ENCODE measurements at places on chromosomes 3 and 15.

DNA sequence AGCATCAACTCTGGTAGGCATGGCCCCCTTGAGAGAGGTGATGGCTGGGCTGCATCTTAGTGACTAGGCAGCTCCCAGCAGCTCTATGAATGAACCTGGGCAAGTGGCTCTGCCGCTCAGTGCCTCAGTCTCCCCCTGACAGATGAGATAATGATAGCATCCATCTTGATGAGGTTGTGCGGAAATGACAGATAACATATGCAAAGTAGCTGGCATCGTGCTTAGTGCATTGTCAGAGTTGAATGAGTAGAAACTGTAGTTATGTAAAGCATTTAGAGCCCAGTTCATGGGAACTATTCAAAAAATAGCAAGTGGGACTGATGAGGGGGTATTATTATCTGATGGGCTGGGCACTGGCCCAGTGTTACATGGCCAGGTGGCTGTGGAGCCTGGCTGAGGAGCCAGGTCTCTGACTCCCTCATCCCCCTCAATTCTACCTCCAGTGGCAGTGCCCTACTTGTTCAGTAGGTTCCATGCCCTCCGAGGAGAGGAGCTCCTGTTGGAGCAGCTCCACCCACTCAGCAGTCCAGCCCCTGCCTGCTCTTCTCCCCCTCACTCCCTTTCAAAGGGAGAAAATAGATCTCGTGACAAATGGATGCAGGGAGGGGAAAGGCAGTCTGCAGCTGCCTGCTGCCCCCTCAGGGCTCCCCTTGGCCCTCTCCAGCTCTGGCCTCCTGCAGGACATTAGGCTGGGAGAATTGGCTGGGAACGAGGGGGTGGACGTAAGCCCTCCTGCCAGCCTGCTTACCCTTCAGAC, 6.6 kb downstream of the PRKCD start:
- no peak for DNase-seq

DNA sequence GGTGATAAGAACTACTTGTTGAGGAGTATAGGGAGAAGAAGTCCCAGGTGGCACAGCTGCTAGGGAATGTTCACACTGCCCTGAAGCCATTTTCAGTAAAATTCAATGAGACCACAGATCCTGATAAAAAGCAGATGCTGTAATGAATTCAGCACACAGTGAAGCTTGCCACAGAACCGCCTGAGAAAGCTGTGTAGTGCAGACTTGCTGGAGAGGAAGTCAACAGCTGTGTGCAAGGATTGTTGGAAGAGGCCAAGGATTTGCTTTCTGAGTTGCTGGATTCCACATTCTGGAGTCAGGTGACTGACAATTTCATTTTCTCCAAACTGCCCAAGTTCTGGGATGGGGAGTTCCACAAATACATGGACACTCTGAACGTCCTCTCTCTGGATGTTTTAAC, 70.9 kb downstream of the ANP32A start:
- no peak for DNase-seq

DNA sequence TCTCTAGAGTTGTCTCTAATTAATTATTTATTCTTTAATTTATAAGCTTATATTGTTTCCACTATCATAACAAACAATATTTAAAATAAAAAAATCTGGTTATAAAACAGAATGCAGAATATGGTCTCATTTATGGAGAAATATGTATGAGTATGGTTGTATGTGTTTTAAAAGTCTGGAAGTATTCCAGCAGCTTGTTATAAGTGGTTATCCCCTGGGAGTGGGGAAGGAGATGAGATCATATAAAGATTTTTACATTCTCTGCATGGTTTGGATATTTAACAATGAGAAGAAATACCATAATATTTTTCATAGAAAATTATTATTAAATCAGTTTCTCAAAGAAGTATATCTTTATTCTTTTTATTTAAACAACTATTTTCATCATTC, 135.4 kb upstream of the MB21D2 start:
- no peak for DNase-seq

- DNase-seq = no peak
Measured at GRCh38 chr3:105349684-105350387, 16.9 kb upstream of the ALCAM start.

- no peak for DNase-seq
Measured at GRCh38 chr15:33912326-33912725, 56.0 kb upstream of the CHRM5 start.

- DNase-seq = no peak
Measured at GRCh38 chr15:100595964-100596363, 6.0 kb downstream of the LINS1 start.

DNA sequence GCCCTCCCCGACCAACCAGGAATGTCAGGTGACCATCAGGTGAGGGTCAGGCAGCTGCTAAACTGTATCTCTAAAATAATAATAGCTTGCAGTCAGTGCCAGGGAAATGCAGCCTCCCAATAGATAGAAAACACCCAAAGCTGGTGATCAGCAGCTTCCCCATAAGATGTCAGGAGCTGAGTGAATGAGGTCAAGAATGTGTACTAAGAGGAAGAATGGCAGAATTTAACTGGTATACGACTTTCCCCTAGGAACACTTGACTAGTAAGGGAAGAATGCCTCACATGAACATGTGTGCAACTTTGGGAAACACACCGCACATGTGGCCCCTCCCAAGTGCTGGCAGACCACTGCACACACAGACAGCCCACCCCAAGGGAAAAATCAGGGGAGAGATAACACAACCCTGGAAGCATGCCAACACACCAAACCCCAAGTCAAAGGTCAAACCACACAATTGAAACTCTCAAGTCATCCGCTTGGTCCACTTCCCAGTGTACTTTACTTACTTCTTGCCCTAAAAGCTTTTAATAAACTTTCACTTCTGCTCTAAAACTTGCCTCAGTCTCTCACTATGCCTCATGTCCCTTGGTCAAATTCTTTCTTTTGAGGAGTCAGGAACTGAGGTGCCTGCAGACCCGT, 806.5 kb downstream of the OTOL1 start:
- DNase-seq = no peak

DNA sequence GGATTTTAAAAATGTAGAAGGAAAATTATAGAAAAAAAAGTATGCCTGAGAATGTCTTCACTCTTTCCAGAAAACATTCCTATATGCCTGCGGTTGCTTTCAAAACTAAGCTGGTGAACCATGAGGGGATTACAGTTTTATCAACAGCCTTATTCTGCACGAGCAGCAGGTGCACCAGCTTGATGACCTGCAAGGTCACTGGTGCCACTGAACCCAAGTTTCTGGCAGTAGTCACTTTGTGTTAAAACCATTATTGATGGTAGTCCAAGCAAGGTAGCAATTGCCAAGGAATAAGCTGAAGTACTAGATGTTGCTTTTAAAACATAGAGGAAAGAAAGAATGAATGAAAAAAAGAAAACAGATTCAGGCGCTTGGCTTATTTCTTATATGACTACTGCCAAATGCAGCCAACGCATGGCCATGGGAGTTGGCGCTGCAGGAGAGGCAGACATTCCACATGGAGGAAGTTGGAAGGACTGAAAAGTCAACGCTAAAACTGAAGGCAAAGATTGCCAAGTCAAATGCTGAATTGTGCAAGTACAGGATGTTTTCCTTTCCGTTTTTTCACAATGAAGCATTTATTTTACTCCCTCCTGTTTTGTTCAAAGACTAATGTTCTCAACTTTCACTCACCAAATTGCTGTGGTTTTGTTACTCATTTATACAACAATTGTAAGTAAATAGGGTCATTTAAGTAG, 601.4 kb downstream of the CADM2 start:
- DNase-seq = no peak

GRCh38 chr3:43289841-43290470, 3.6 kb downstream of the SNRK start:
- no peak for DNase-seq

DNA sequence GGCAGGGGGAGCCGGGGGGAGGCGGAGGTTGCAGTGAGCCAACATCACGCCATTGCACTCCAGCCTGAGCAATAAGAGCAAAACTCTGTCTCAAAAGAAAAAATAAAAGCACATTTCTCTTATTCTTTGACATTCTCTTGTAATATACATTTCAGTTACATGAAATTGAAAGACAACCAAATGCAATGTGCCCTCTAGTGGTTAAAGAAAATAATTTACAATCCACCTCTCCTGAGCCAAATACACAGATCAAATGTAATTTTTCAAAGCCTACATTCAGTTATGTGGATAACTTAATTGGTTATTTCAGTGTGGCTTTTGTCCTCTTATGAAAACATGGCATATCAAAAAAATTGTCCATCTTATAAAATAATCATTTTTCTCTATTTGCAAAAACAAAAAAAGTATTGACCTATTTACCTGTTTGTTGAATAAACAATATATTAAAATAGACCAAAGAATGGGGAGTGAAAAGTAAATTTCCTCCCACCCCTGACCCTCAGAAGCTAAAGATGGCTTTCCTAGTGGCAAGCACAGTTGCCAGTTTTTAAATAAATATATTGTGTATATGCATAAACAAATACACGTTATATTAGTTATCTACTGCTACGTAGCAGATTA, 14.2 kb upstream of the U2SURP start:
- no peak for DNase-seq

GRCh38 chr3:106457281-106458180, 588.7 kb upstream of the CBLB start:
- DNase-seq = no peak

DNA sequence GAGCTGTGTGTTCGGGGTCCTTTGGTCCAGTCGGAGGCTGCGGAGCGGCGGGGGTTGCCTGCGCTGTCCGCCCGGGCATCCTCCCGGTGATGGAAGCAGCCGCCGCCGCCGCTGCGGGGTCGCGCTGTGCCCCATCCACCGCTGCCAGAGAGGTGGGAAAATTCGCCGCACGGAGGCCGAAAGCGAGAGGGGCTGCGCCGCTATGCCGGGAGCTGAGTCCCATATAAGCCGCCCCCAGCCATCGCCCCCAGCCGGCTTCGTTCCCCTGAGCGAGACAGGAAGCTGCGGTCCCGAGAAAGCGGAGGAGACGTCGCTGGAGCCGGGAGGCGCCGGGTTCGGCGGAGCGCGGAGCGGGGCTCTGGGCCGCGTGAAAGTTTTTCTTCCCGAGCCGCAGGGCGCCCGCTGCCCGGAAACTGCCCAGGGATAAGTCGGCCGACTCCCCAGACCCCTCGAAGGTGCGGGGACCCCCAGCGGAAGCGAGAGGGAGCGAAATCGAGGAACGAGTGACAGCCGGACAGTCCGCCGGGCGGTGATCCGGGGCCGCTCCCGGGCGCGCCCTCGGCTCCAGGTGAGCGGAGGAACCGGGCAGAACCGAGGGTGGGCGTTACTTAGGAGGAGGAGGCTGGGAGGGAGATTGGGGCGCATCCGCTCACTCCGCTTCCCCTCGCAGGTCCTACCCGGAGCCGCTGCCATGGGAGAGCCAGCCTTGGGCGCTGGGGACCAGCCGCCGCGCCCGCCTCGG, 574 bp downstream of the CHST2 start:
- peak; percentile 6 for DNase-seq

- DNase-seq = no peak
Measured at GRCh38 chr15:32899126-32899596, 181.4 kb downstream of the GREM1 start.

- DNase-seq = no peak
Measured at GRCh38 chr15:77504306-77504705, 83.6 kb downstream of the HMG20A start.

GRCh38 chr3:190617185-190617584, 103.3 kb downstream of the IL1RAP start:
- no peak for DNase-seq

GRCh38 chr3:45188719-45189659, 37.1 kb downstream of the TMEM158 start:
- DNase-seq = no peak

DNA sequence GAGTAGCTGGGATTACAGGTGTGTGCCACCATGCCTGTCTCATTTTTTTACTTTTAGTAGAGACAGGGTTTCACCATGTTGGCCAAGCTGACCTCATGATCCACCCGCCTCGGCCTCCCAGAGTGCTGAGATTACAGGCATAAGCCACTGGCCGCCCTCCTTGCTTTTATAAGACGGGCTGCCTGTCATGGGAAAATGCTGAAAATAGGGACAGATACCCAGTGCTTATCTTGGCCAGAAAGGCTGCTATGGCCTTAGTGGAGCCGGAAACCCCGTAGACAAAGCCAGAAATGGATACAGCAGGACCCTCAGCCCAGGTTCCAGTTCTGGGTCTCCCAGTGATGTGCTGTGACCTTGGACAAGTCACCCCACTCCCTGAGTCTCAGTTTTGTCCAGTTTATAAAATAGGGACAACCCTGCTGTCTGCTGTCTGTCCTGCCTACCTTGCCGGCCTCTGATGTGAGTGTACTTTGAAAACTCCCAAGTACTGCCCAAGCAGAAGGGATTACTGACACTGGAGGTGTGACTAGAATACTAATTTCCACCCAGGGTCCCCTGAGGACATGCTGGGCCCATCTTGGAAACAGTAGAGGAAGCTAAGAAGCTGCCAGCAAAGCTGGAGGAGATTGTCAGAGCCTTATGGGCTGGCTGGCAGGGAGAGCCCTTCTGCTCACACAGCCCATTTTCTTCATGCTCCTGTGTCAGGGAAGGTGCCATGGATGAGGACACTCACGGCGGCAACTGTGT, 59.6 kb downstream of the BDH1 start:
- DNase-seq = no peak

DNA sequence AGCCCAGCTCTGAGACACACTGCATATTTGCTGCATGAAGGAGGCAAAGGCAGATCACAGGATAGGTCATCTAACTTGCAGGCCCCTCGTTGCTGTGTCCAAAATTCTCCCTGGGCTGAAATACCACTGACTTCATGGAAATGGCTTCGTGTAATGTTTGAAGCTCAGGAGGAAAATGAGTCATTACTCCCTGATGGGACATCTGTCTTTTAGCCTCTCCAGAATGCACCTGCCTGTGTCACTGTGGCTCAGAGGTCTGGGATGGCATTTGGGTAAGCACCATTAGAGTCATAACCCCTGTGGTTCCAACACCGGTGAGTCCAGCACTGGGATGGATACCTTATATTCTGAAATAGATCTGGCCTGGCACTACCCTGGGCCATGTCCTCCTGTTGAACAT, 51.5 kb downstream of the IL12A start:
- DNase-seq = no peak

DNA sequence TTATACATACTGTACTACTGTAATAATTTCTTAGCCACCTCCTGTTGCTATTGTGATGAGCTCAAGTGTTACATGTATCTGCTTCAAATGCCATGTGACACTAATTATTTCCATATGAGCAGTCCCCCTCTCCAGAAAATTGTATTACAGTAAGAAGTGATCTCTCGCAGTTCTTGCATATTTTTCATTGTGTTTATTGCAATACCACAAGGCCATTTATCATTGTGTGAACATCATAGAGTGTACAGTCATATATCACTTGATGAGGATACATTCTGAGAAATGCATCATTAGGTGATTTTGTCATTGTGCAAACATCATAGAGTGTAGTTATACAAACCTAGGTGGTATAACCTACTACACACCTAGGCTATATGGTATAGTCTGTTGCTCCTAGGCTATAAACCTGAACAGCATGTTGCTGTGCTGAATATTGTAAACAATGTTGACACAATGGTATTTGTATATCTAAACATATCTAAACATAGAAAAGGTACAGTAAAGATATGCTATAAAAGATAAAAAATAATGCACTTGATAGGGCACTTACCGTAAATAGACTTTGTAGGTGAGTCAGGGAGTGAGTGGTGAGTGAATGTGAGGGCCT, 189.6 kb upstream of the MLF1 start:
- no peak for DNase-seq
